ENCODE measurements at places on chromosomes 16 and 17.

GRCh38 chr17:2442166-2442565 lies 41.3 kb upstream of the MNT start:
- H3K27ac ChIP-seq = no peak overlapping the region
- no peaks in the 10 kb centered on the region for H3K4me1 ChIP-seq
- no peaks in the 10 kb centered on the region for H3K27me3 ChIP-seq
- H3K36me3 ChIP-seq = peaks cover 50% of the 10 kb centered on the region

- no peaks in the 10 kb centered on the region for H3K36me3 ChIP-seq
- no peak overlapping the region for H3K27ac ChIP-seq
- H3K4me3 ChIP-seq = no peak overlapping the region
- DNase-seq = no peak
- H3K4me1 ChIP-seq = no peaks in the 10 kb centered on the region
These were observed 14.2 kb upstream of the SYT17 start for GRCh38 chr16:19153876-19154275.

DNA sequence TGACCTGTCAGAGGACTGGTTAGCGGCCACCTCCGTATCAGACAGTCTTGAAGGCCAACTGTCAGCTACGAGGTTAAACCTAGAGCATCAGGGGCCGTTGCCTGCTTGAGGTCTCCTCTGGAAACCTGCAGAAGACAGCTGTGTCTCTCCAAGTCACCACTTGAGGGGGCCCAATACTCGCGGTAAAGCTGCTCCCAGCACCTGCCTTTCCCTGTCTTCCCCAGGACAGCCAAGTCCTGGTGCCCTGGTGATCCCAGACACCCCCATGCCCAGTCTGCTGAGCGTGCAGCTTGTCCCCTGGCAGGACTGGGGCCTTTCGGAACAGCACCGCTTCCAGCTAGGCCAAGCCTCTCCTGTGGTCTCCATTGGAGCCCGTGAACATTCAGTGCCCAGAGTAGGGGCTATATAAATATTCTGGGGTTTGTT lies 80.1 kb downstream of the DNAH17 start:
- H3K27ac ChIP-seq = no peak overlapping the region
- no peaks in the 10 kb centered on the region for H3K4me1 ChIP-seq
- no peaks in the 10 kb centered on the region for H3K36me3 ChIP-seq
- peak; percentile 78 for DNase-seq
- no peak overlapping the region for H3K4me3 ChIP-seq

- H3K27me3 ChIP-seq = no peaks in the 10 kb centered on the region
- no peak for DNase-seq
- no peak overlapping the region for H3K4me3 ChIP-seq
- H3K4me1 ChIP-seq = no peaks in the 10 kb centered on the region
These were observed 78.3 kb downstream of the RMI2 start for GRCh38 chr16:11423315-11424117.

GRCh38 chr17:71080937-71081336 lies 911.6 kb downstream of the KCNJ2 start:
- H3K27me3 ChIP-seq = no peaks in the 10 kb centered on the region
- H3K27ac ChIP-seq = no peak overlapping the region
- no peaks in the 10 kb centered on the region for H3K36me3 ChIP-seq
- no peaks in the 10 kb centered on the region for H3K4me1 ChIP-seq
- no peak overlapping the region for H3K4me3 ChIP-seq

- H3K4me3 ChIP-seq = no peak overlapping the region
- H3K27me3 ChIP-seq = no peaks in the 10 kb centered on the region
- H3K4me1 ChIP-seq = peaks cover 38% of the 10 kb centered on the region
- H3K27ac ChIP-seq = no peak overlapping the region
- no peak for DNase-seq
- no peaks in the 10 kb centered on the region for H3K36me3 ChIP-seq
These were observed 8.6 kb downstream of the USP32 start for GRCh38 chr17:60383379-60383778.

- no peak overlapping the region for H3K4me3 ChIP-seq
- DNase-seq = no peak
- H3K36me3 ChIP-seq = no peaks in the 10 kb centered on the region
- no peaks in the 10 kb centered on the region for H3K4me1 ChIP-seq
- H3K27me3 ChIP-seq = no peaks in the 10 kb centered on the region
- no peak overlapping the region for H3K27ac ChIP-seq
These were observed 173.7 kb upstream of the HS3ST3A1 start for GRCh38 chr17:13775450-13775849.

DNA sequence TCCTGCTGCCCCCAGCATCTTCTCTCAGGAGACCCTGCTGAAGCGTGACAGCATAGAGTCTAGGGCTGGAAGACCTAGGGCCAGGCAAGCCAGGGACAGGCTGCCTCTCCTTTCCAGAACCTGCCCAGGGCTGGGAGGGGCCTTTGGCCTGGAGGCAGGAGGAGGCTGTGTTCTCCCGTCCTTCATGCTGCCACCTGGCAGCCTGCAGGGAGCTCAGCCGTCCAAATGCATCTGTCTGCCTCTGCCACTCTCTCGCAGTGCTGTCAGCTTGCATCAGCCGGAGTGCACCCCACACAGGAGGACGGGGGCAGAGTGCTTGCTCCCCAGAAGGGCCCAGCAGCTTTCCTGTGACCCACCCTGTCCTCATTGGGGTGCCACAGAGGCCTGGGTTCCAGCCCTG lies 31.3 kb downstream of the ARHGAP23 start:
- no peak for DNase-seq
- H3K4me1 ChIP-seq = peaks cover 55% of the 10 kb centered on the region
- H3K4me3 ChIP-seq = no peak overlapping the region
- peaks cover 34% of the 10 kb centered on the region for H3K36me3 ChIP-seq
- no peak overlapping the region for H3K27ac ChIP-seq

GRCh38 chr17:83014297-83014696 lies 65.1 kb upstream of the METRNL start:
- H3K4me1 ChIP-seq = no peaks in the 10 kb centered on the region
- no peak for DNase-seq
- no peak overlapping the region for H3K4me3 ChIP-seq
- H3K36me3 ChIP-seq = no peaks in the 10 kb centered on the region
- no peaks in the 10 kb centered on the region for H3K27me3 ChIP-seq

- no peak for DNase-seq
- H3K27ac ChIP-seq = no peak overlapping the region
- H3K27me3 ChIP-seq = no peaks in the 10 kb centered on the region
These were observed 50.0 kb downstream of the DNAH2 start for GRCh38 chr17:7767405-7768021.

DNA sequence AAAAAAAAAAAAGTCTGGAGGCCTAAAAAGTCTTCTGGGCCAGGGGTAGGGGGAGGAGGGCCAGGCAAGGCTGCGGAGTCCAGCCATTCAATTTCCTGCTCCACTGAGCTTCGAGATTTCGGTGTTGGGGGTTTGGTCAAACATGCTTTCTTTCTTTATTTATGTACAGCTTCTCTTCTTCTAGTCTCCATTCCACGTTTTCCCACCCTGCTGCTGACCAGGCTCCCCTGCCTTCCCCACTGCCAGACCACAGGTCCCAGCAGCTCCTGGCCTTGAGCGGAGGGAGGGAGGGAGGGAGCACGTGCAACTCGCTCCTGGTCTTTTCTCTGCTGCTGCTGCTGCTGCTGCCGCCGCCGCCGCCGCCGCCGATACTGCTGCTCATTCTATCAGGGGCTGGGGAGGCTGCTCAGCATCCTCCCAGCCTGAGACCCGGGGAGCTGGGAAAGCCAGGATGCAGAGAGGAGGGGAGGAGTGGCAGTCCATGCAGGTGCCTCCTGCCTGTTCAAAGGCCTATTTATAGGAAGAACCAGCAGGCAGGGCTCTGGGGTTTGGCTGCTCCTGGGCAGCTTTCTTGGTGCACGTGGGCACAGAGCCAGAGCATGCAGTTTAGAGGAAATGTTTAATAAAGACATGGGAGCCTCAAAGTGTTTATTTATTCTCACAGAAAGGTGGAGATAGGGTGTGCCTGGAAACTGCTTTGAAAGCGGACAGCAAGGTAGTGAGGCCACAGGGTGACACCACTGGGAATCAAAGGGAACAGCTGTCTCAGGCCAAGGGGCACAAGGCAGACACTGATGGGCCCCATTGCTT lies 23.4 kb upstream of the ZFHX3 start:
- H3K4me1 ChIP-seq = peaks cover 57% of the 10 kb centered on the region
- peak overlapping the region; percentile 99 for H3K27ac ChIP-seq
- H3K4me3 ChIP-seq = peak overlapping the region; percentile 37
- H3K27me3 ChIP-seq = no peaks in the 10 kb centered on the region
- peak; percentile 87 for DNase-seq
- no peaks in the 10 kb centered on the region for H3K36me3 ChIP-seq

DNA sequence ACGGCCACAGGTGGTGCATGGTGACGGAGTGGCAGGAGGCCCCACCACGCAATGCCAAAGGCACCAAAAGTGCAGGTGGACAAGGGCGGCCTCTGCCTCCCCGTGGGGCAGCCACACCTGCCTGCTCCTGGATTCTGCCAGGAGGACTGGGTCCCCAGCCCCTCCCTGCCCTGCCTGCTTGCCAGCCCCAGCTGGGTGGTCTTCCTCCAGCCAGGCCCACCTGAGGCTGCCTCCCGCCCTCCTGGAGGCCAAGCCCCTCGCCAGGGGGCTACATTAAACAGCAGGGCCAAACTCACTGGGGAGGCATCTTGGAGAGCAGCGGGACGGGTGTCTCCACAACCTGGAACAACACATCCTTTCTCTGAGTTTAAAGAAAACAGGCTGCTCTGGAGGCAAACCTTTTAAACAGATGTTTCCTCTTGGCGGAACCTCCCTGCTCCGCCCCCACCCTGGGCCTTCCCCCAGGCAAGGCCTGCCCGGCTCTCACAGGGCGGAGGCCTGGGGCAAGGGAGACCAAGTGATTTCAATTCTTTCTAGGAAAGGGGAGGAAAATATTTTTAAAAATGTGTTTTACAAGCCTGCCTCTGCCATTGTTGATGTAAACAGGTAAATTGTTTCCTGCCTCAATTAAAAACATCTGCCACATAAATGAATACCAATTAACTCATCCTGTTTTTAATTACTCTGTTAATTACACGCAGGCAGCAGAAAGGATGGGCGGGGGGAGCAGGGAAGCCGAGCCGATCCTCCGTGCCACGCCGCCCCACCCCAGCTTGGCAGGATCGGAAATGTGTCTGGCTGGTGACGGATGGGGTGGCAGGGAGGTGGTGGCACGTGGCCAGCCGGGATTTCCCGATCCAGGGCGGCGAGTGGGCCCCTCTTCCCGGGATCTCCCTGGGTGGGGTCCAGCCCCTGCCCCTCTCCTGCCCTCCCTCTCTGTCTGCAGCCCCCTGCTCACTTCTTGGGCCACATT lies 54.4 kb upstream of the PABPN1L start:
- no peak overlapping the region for H3K27ac ChIP-seq
- no peak for DNase-seq
- peaks cover 21% of the 10 kb centered on the region for H3K4me1 ChIP-seq
- H3K27me3 ChIP-seq = peaks cover 81% of the 10 kb centered on the region

GRCh38 chr17:62968445-62968923 lies 2.4 kb downstream of the TANC2 start:
- H3K27me3 ChIP-seq = no peaks in the 10 kb centered on the region
- H3K36me3 ChIP-seq = no peaks in the 10 kb centered on the region
- no peak overlapping the region for H3K27ac ChIP-seq
- H3K4me3 ChIP-seq = no peak overlapping the region

DNA sequence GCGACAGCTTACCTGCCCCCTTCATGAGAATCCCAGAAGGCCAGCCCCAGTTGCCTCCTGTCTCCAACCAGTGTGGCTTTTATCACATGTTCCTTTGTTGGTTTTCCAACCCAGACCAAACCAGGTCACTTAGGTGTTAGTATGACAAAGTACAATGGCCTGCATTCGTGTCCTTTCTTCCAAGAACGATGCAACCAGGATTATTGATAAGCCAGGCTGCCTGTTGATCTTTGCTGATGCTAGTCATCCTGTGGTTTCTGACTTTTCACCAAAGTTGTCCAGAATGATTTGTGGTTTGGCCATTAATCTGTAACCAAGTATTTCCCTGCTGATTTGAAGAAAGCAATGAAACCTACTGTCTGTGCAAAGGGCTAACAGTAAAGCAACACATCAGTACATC lies 191.4 kb downstream of the CYLD start:
- H3K4me3 ChIP-seq = no peak overlapping the region
- H3K4me1 ChIP-seq = no peaks in the 10 kb centered on the region
- no peaks in the 10 kb centered on the region for H3K27me3 ChIP-seq
- no peak overlapping the region for H3K27ac ChIP-seq
- no peak for DNase-seq
- H3K36me3 ChIP-seq = no peaks in the 10 kb centered on the region

DNA sequence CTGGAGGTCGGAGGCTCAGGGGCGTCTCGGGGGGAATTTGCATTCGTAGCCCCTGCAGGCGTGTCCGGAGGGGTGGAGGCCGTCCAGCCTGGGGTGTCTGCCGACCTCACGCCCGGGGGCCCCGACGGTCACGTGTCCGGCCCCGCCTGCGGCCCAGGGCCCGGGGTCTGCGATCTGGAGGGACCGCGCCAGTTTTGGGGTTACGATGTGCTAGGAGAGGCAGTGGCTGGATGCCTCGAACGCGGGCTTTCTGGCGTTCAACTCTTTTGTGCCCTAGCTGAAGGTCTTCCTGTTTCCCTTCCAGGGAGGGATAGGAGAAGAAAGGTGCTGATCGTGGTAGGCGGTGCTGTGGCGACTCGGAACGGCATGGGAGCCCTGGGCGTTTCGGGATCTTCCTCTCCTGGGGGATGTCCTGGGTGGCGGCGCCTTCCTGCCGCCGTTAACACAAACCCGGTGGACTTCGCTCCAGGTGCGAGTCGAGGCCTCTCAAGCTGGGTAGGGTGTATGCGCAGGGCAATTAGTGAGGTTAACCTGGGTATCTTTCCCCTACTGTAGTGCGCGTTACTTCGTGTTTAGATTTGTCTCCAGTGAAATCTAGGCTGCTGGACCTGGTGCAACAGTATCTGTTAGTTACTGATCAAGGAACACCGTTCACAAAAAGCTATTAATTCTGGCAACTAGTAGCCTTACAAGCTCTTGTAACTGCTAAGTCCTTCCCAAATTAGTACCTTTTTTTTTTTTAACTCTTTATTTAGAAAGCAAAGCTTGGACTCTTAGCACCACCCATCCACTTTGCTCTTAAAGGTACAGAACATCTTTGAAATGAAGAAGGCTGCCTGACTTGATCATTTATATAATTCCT lies 1.3 kb downstream of the AKAP1 start:
- no peaks in the 10 kb centered on the region for H3K27me3 ChIP-seq
- peak; percentile 29 for DNase-seq
- peaks cover 49% of the 10 kb centered on the region for H3K4me1 ChIP-seq
- peak overlapping the region; percentile 98 for H3K27ac ChIP-seq
- peak overlapping the region; percentile 87 for H3K4me3 ChIP-seq
- H3K36me3 ChIP-seq = no peaks in the 10 kb centered on the region

GRCh38 chr17:55672585-55673501 lies 49.8 kb downstream of the TMEM100 start:
- H3K4me3 ChIP-seq = no peak overlapping the region
- no peaks in the 10 kb centered on the region for H3K36me3 ChIP-seq
- no peak for DNase-seq
- H3K27ac ChIP-seq = no peak overlapping the region
- no peaks in the 10 kb centered on the region for H3K4me1 ChIP-seq
- H3K27me3 ChIP-seq = no peaks in the 10 kb centered on the region
